ENCODE measurements at places on chromosomes 12 and 14.

- no peak for DNase-seq
Measured at GRCh38 chr12:129075460-129076208, 222.4 kb downstream of the GLT1D1 start.

- DNase-seq: peak; percentile 67
Measured at GRCh38 chr12:46585854-46586621, 213.5 kb upstream of the SLC38A2 start.

DNA sequence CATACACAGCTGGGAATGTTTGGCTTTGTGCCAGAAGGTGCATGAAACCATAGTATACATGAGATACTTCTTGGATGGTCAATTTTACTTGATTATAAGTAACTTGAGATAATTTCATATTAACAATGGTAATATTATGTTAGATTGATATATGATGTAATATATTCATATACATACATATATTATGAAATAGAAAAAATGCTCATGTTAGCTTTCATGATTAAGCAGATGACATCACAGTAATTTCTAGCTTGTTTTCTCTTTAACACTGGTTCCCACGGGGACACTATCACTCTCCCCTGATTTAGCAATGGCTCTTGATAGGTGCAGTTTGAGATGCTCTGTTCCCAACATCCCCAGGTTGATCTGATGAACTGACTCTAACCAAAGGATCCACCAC lies 35.4 kb upstream of the NTF3 start:
- DNase-seq: no peak

DNA sequence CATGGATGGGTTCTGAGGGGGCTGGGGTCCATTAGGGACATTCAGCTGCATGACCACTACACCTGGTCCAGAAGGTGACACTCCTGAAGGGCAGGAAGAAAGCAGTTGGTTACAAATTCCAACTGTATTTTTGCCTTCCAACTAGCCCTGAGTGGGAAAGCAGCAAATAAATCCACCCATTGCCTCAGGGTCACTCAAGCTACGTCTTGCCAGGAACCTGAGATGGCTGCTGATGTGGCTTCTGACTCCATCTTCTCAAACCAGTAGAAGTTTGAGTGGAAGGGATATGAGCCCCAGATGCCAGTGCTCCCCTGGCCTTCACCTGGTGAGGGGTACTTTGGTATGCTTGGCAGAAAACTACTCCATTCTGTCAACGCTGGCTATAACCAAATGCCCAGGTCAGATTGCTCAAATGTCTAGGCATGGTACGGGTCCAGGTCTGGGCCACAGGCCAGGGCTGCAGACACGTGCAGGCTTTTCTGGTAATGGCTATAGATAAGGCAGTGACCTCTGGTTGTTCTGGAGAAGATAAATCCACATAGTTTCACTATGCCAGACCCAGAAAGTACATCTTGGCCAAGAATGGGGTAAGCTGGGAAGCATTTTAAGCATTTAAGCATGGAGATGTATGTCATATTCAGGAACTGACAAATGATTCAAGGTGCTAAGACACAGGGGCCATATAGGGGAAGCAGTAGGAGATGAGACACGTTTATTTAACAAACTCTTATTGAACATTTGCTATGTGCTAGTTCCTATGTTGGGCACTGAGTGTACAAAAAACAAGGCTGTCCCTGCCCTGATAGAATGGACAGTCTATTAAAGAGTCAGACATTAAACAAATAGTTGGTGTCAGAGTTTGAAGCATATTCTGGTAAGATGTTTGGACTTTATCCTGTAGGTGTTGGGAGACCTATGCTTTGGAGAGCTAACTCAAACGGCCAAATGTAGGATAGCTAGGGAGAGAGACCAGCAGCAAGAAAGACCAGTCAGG lies 8.3 kb upstream of the STAC3 start:
- DNase-seq: no peak

- no peak for DNase-seq
Measured at GRCh38 chr14:30990770-30991169, 34.7 kb upstream of the AP4S1 start.

DNA sequence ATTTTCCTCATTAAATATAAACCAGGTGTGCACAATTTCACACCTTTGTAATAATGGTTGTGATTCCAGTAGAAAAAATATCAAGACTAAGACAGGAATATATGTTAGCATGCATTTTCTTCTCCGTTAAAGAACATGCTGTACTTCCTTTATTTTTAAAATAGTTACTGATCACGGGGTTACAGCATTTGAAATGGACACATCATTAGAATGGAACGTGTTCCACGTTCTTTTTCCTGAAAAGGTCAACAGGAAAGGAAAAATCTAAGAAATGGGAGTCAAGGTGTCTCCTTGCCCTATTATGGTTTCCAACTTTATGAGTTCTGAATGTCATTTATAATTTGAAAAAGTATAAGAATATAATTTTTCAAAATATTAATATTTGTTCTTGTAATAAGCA lies 1325.7 kb downstream of the SLC16A7 start:
- DNase-seq: no peak

GRCh38 chr12:32671930-32672780 lies 6.9 kb upstream of the DNM1L start:
- DNase-seq: no peak

GRCh38 chr14:97417331-97417730 lies 620.1 kb downstream of the VRK1 start:
- DNase-seq: no peak

DNA sequence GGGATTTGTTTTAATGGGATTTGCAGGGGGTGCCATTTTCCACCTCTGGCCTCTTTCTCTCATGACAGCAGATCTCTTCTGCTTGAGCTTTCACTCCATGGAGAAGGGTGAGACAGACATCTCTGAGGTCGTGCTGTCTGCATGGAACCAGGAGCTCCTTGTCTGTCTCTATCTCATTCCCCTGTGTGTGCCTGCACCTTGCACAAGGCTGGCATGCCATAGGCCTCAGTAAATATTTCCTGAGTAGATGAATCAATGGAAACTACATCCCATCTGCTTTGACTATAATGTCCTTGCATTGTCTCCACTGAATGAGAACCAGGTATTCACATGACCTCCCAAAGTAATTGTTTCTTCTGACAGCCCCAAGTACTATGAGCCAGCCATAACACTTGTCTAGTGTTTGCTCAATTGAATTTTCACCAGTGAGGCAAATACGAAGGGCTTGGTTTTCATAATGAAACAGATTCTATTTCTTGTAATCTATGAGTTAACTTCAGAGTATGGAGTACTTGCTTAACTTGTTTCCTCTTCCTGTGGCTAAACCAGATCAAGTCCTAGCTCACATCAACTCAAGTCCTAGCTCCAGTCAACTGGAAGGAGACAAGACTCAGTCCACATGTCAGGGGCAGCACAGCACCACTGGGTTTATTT lies 32.3 kb downstream of the KCNK13 start:
- DNase-seq: no peak

All from CD4-positive, alpha-beta T cell treated with Interleukin-17A for 4 hours (primary cell).